Naive thymus-derived CD8-positive, alpha-beta T cell (primary cell): ENCODE measurements at places on chromosomes 4 and X. TPM values are rescaled to one million over a fixed set of nuclear protein-coding genes. Genes with fewer than 3 reads are reported as not detected.

DNA sequence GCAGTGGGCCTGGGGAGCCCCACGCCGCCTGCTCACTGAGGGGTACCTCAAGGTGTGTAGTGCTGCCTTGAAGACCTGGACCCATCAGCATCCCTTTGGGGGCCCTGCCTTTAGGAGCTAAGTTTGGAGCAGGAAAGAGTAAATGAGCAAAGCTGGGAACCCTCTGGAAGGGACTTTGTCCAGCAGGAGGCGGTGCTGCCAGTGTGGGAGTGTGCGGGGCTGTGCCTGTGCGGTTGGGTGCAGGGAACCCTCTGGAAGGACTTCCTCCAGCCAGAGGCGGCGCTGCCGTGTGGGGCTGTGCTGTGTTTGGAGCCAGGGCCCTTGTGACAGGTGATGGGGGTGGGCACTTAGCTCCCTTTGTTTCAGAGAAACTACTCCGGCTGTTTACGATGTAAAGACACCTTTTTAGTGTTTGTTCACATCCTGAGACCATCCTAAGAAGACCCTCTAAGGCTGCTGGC is 25.8 kb downstream of the RGS12 start:
- no peak for DNase-seq
- H3K27me3 ChIP-seq: peaks cover 8% of the 10 kb centered on the region
- no peaks in the 10 kb centered on the region for H3K36me3 ChIP-seq

BMPR1B gene
- not detected for polyA plus RNA-seq

GRCh38 chr4:20432088-20432487 is 180.4 kb downstream of the SLIT2 start:
- no peak for DNase-seq
- H3K4me1 ChIP-seq: no peaks in the 10 kb centered on the region
- peaks cover 3% of the 10 kb centered on the region for H3K27me3 ChIP-seq
- H3K27ac ChIP-seq: no peak overlapping the region
- no peaks in the 10 kb centered on the region for H3K36me3 ChIP-seq

DNA sequence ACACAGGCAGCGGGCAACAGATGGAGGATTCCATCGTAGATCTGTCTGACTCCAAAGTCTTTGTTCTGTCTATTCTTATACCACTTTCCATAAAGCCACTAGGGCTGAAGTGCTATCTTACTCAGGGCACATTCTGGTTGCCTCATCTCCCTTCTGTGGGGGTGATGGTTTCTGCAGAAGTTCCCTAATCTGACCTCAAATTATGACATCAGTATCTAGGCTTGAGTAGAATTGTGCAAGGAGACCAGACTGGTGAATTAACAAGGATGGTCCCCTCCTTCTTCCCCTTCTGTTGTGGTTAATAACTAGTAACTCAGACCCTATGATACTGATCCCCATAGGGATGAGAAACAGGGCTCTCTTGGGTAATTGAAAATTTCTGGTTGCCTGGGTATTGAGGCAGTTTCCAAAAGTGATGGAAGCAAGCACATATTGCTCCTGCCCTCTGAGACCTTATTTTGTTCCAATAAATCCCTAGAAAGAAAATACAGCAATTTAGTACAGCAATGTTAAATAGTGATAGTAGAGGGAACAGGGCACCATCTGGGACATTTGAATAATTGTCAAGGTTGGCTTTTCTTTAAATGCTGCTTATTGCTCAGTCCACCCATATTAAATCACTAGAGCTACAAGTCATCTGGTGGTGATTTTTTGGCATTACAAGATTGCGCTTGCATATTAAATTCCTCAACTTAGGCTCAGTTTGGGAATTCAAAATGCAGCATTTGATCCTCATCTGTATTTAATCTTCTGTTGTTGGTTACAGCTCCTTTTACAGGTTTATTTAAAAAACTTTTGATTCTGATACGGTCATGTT is 57.3 kb upstream of the AP1S2 start:
- H3K36me3 ChIP-seq: no peaks in the 10 kb centered on the region
- no peak for DNase-seq
- no peak overlapping the region for H3K4me3 ChIP-seq
- H3K4me1 ChIP-seq: no peaks in the 10 kb centered on the region
- no peak overlapping the region for H3K27ac ChIP-seq

DNA sequence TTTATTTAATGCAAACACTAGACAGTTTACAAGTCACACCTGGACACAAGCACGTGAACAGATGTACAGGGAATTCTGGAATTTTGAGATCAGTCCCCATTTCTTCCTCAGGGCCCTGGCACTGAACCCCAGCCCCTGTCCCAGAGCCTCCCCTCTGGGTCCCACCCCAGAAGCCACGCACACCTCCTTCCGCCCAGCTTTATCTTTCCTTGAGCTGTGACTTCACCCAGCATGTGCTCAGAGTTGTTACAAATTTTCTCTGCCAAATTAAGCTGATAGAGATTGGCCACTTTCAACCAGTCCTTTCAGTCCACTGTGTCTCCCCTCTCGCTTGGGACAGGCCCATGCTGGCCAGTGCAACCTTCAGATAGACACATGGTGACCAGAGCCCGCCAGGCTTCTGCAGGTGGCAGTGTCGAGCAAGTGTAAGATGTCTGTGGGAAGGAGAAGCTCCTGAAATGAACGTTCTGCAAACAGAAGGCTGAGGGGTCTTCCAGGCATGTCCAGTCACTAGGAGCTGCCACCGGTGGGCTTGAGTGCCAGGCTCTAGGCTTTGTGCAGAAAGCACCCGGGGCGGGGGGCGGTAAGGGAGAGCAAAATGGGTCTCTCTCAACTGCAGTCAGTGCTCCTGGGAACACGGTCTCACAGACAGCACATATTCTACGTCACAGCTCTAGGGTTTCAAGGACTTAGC is 73.3 kb downstream of the MTMR1 start:
- no peaks in the 10 kb centered on the region for H3K27me3 ChIP-seq
- H3K27ac ChIP-seq: no peak overlapping the region
- no peak overlapping the region for H3K4me3 ChIP-seq
- H3K36me3 ChIP-seq: no peaks in the 10 kb centered on the region
- no peaks in the 10 kb centered on the region for H3K4me1 ChIP-seq
- DNase-seq: no peak

ATP7A gene
- polyA plus RNA-seq: 5.8 TPM

DNA sequence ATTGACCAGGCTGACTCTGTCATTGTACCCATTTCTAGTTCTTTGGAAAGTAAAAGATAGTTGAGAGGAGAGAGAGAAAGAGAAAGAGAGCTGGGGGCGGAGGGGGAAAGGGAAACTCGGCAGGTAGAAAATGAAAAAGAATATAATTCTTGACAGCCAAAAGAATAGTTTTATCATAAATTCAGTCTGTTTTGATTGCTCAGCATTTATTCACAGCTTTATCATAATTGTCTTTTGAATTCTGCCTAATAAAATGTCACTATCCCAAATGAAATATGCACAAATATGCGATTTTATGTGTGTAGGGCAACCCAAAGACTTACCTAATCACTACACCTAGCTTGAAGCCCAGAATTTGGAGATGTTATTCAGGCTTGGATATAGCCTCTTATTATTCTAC is 1024.0 kb upstream of the PABPC4L start:
- H3K4me1 ChIP-seq: no peaks in the 10 kb centered on the region
- no peaks in the 10 kb centered on the region for H3K27me3 ChIP-seq
- no peak overlapping the region for H3K4me3 ChIP-seq
- DNase-seq: no peak
- no peak overlapping the region for H3K27ac ChIP-seq

DNA sequence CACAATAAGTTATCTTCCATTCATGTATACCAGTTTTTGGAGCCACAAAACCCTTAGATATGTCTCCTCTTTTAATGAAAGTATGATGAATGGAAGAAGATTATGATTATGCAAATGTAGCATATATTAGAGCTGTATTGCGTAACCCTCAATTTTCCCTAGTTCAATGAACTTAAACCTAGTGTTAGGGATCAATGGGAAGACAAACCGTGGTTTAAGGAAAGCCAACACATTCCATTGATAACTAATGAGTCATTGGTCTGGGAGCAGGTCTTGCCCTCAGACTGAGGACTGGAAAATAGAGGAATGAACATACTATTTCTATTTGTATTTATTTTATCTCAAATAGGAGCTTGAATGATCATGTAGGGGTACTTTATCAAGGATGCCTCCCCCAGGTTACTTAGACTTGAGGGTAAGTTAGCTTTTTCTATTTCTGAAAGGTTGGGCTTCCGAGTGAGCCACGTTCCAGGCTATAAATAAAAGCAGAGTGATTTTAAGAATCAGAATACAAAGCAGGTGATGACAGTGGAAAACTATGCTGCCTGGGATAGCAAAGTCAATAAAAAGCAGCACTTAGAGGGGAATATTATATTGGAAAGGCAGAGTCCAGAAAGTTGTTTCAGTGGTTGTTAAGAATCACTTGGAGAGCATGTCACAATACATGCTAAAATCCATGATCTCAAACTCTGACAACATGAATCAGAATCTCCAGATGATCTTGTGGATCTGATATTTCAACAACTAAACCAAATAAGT is 356.0 kb downstream of the ADAM29 start:
- DNase-seq: no peak
- H3K4me3 ChIP-seq: no peak overlapping the region
- H3K27me3 ChIP-seq: no peaks in the 10 kb centered on the region
- H3K36me3 ChIP-seq: no peaks in the 10 kb centered on the region

CCDC110 gene
- 0.27 TPM for polyA plus RNA-seq

KDR gene
- polyA plus RNA-seq: not detected

DNA sequence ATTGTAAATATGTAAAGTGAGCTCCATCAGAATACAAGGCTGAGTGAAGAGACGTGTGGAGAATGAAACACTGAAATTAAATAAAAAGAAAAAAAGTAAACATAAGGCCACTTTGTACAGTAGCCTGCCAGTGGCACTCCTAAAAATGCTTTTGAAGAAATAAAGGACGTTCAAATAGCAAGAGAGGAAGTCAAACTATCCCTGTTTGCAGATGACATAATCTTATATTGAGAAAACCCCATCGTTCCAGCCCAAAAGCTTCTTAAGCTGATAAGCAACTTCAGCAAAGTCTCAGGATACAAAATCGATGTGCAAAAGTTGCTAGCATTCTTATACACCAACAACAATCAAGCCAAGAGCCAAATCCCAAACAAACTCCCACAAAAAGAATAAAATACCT is 24.2 kb downstream of the RASSF6 start:
- H3K27me3 ChIP-seq: peaks cover 3% of the 10 kb centered on the region
- H3K4me3 ChIP-seq: no peak overlapping the region
- H3K27ac ChIP-seq: no peak overlapping the region
- no peak for DNase-seq
- H3K36me3 ChIP-seq: no peaks in the 10 kb centered on the region

- no peak overlapping the region for H3K4me3 ChIP-seq
- no peak overlapping the region for H3K27ac ChIP-seq
- no peak for DNase-seq
- H3K4me1 ChIP-seq: no peaks in the 10 kb centered on the region
Measured at GRCh38 chr4:127656047-127656680, 23.4 kb downstream of the INTU start.
